ENCODE measurements at places on chromosomes 4 and X. TPM values are rescaled to one million over a fixed set of nuclear protein-coding genes. Genes with fewer than 3 reads are reported as not detected.

DNA sequence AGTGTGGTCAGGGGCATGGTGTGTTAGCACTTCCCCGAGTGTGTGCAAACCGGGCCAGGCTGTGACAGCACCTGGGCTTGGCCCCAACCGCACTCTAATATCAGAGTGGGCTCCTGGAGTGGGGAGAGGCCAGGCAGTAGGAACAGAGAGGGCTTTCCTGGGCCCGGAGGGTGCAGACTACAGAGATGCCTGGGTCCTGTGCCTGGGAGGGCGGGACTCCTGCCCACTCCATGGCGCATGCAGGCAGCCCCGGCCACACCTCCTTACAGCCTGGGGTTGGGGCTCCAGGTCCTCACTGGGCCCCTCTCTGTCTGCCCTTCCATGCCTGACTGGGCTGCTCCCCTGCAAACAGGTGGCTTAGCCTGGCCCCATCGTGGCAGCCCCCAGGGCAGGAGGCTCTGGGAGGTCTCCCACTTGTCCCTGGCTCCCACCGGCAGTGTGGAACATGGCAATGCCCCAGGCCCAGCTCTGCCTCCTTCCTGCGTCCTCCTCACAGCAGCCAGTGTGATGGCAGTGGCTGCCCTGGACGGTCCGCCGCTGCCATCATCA, 60.4 kb downstream of the AGA start:
- no peaks in the 10 kb centered on the region for H3K4me1 ChIP-seq
- DNase-seq: no peak
- no peak overlapping the region for H3K27ac ChIP-seq

DNA sequence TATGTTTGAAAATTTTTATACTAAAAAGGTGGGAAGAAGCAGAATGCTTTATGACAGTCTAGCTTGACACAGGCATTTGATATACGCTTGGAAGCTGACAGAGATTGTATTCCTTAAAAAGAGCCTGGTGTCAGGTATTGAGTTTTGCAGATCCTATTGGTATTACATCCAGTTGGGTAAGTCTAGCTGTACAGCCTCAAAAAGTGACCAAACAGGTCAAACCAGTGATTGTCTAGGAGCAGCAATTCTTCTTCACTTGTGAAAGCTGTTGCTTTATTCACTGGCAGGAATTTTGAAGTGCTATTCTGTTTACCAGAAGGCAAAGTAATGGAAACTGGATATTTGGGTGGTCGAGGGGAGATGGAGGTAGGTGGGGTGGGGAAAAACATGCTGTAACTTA, 77.5 kb downstream of the UCHL1 start:
- H3K36me3 ChIP-seq: no peaks in the 10 kb centered on the region
- H3K27ac ChIP-seq: no peak overlapping the region
- H3K4me1 ChIP-seq: no peaks in the 10 kb centered on the region
- H3K27me3 ChIP-seq: no peaks in the 10 kb centered on the region

FAM120C gene
- 12.4 TPM for total RNA-seq

- no peak for DNase-seq
- H3K27ac ChIP-seq: no peak overlapping the region
- no peak overlapping the region for H3K4me3 ChIP-seq
Observed at GRCh38 chr4:133565379-133565778, 416.3 kb downstream of the PCDH10 start.

- H3K27me3 ChIP-seq: no peaks in the 10 kb centered on the region
- H3K27ac ChIP-seq: no peak overlapping the region
- H3K4me1 ChIP-seq: no peaks in the 10 kb centered on the region
- DNase-seq: no peak
Observed at GRCh38 chrX:12480956-12481355, 310.3 kb upstream of the PRPS2 start.

- H3K27ac ChIP-seq: peak overlapping the region; percentile 9
- no peak overlapping the region for H3K4me3 ChIP-seq
- H3K4me1 ChIP-seq: peaks cover 5% of the 10 kb centered on the region
- DNase-seq: no peak
Observed at GRCh38 chr4:8315435-8316250, 46.1 kb downstream of the HTRA3 start.

DNA sequence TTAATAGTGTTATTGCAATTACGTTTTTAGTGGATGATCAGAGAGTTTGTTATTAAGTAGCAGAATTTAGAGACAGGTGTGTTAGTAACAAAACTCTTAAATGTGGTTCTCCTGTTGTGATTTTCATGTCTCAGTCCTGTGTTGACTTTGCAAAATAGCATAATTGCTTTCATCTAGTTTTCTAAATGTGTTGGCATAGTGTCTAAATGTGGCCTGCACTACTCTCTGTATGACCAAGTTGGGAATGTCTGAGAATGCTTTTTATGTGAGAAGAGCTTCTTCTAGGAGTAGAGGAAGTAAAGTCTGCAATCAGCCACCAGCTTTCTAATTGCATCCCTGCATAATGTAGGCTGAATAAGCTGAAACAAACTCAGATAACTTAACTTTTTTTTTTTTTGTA, 158.6 kb upstream of the FAT1 start:
- H3K4me1 ChIP-seq: no peaks in the 10 kb centered on the region
- no peak overlapping the region for H3K27ac ChIP-seq
- no peak overlapping the region for H3K4me3 ChIP-seq
- no peaks in the 10 kb centered on the region for H3K27me3 ChIP-seq

MSANTD1 gene
- 0.48 TPM for total RNA-seq

GRCh38 chr4:66946761-66947160, 598.5 kb downstream of the CENPC start:
- no peaks in the 10 kb centered on the region for H3K4me1 ChIP-seq
- DNase-seq: no peak
- H3K36me3 ChIP-seq: no peaks in the 10 kb centered on the region
- no peak overlapping the region for H3K4me3 ChIP-seq

- no peaks in the 10 kb centered on the region for H3K27me3 ChIP-seq
- no peak overlapping the region for H3K27ac ChIP-seq
- no peak for DNase-seq
- no peaks in the 10 kb centered on the region for H3K36me3 ChIP-seq
- H3K4me1 ChIP-seq: no peaks in the 10 kb centered on the region
Observed at GRCh38 chr4:75248770-75249407, 265.3 kb downstream of the RCHY1 start.

FREM3 gene
- total RNA-seq: not detected

PNMA5 gene
- not detected for total RNA-seq

GRCh38 chr4:94766856-94767255, 9.1 kb downstream of the BMPR1B start:
- H3K4me3 ChIP-seq: no peak overlapping the region
- H3K4me1 ChIP-seq: no peaks in the 10 kb centered on the region
- no peak for DNase-seq
- no peaks in the 10 kb centered on the region for H3K36me3 ChIP-seq
- no peak overlapping the region for H3K27ac ChIP-seq

DNA sequence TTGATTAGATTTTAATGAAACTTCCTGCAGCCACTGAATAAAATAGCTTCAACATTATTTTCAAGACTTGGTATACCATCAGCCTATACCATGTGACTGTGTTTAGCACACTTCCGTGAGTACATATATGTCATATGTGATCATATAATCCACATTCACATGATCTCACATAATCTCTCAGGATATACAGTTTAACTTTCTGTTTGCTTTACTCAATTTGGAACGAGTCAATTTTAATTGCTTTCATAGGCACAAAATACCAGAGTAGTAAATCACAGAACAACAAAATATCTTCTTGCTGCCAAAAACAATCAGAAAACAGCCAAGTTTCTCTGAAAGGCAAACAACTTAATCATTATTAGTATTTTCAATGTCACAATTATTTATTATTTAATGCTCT, 731.1 kb upstream of the DIAPH2 start:
- DNase-seq: no peak
- H3K4me3 ChIP-seq: no peak overlapping the region
- no peaks in the 10 kb centered on the region for H3K36me3 ChIP-seq
- no peak overlapping the region for H3K27ac ChIP-seq

All from breast epithelium (tissue), 4 donors.